ENCODE measurements at places on chromosomes 16 and 17. TPM values are rescaled to one million over a fixed set of nuclear protein-coding genes. Genes with fewer than 3 reads are reported as not detected.
A peak's percentile ranks its signal among the peaks of the same experiment; 100 is the strongest.

DNA sequence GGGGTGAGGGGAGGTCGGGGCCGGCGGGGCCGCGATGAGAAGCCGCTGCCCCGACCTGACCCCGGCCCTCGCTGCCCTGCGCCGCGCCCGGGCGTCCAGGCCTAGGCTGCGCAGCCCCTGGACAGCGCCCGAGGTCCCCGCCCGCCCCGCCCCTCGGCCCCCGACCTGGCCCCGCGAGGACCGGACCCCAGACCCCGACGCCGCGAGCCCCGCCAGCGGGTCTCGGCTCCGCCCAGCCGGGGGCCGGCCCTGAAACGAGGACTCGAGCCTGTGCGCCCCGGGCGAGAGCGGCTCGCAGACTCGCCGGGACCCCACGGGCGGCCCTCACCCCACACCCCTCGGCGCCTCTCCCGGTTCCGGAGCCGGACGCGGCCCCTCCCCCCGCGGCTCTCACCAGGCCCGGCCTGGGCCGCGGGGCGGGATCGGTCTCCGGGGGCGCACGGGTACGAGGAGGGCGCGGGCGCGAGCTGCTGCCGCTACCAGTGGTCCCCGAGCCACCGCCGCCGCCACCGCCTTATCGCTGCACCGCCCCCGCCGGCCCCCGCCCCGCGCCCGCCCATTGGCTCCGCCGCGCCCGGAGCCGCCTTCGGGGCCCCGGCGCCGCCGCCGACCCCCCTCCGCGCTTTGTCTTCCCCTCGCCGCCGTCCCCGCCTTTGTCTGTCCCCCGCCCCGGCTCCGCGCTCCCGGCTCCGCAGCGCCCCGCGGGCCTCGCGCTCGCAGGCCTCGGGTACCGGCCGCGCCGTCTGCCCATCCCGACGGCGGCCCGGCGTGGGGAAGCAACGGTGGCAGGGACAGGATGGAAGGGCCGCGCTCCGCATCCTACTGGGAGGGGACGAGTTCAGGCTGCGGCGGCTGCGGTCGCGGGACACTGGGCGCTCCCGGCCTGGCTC, at the start of gene LIMD2:
TSS of gene LIMD2 (minus strand) at position 488 of the 890 bp plus-strand sequence. CDS start 827 bp downstream, outside the sequence.
- H3K27ac ChIP-seq: peak within 1 kb of the TSS; percentile 81
- peaks cover 72% of the 10 kb centered on the region for H3K36me3 ChIP-seq
- peaks cover 63% of the 10 kb centered on the region for H3K4me1 ChIP-seq
- no peak for DNase-seq
- H3K4me3 ChIP-seq: peak within 1 kb of the TSS; percentile 54
- H3K27me3 ChIP-seq: no peaks in the 10 kb centered on the region

DNA sequence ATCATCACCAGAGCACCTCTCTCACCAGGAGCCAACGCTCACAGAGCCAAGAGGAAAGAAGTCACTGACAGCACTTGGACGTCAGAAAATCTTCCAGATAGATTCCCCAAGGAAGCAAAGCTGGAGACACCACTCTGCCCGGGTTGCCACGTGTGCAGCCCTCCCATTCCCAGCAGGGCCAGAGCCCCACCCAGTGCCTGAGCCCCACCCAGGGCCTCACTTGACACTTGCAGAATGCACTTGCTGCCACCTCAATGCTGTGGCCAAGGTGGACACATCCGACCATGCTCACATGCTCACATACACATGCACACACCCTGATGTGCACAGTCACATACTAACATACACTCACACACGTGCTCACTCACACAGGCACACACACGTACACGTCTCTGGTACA, 240.7 kb downstream of the RBFOX3 start:
- no peak overlapping the region for H3K27ac ChIP-seq
- peaks cover 4% of the 10 kb centered on the region for H3K27me3 ChIP-seq
- H3K4me3 ChIP-seq: no peak overlapping the region
- no peak for DNase-seq
- peaks cover 31% of the 10 kb centered on the region for H3K4me1 ChIP-seq

- no peaks in the 10 kb centered on the region for H3K27me3 ChIP-seq
- H3K27ac ChIP-seq: no peak overlapping the region
- no peaks in the 10 kb centered on the region for H3K4me1 ChIP-seq
- no peak for DNase-seq
Measured at GRCh38 chr17:63246344-63246743, 199.8 kb downstream of the CYB561 start.

DNA sequence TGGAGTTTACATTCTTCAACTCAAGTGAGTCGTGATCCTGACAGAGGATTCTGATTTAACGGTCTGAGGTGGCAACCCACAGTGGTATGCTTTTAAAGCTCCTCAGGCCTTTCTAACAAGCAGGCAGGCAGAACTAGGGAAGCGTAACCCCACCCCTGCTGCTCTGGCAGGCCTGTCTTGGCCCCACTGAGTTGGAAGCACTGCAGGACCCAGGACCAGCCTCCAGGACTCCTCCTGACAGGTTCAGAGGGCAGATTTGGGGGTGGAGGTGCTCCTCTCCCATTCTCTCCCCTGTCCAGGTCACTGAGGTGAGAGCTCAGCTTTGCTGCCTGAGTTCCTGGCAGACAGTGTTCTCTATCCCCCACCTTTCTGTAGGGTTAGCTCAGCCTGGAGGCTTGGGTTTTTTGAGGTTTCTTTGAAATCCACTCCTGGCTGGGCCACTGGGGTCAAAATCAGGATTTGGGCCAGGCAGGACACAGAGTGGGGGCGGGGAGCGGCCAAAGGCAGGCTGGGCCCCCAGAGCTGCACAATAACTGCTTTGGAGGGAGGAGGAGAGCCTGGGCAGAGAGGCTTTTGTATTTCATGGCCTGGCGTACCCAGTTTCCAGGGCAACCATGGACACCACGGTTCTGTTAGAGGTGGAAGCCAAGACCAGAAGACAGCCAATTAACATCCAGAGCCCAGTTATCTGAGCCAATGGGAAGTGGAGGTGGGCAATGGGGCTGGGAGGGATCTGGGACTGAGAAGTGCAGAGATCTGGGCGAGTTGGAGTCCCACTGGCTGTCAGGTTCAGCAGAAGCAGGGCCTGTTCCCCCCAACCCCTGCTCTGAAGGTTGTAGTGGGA, 9.5 kb downstream of the MRPL27 start:
- peak; percentile 86 for DNase-seq
- peak overlapping the region; percentile 79 for H3K27ac ChIP-seq
- peaks cover 36% of the 10 kb centered on the region for H3K4me1 ChIP-seq
- no peak overlapping the region for H3K4me3 ChIP-seq
- H3K27me3 ChIP-seq: no peaks in the 10 kb centered on the region
- peaks cover 76% of the 10 kb centered on the region for H3K36me3 ChIP-seq

GRCh38 chr16:81651758-81652718, 127.1 kb upstream of the PLCG2 start:
- H3K4me1 ChIP-seq: peaks cover 51% of the 10 kb centered on the region
- peak overlapping the region; percentile 17 for H3K27ac ChIP-seq
- no peak overlapping the region for H3K4me3 ChIP-seq
- no peak for DNase-seq
- H3K36me3 ChIP-seq: peaks cover 33% of the 10 kb centered on the region
- H3K27me3 ChIP-seq: no peaks in the 10 kb centered on the region

GRCh38 chr17:48441231-48441711, 11.3 kb upstream of the SKAP1 start:
- H3K4me1 ChIP-seq: peaks cover 8% of the 10 kb centered on the region
- no peaks in the 10 kb centered on the region for H3K36me3 ChIP-seq
- no peaks in the 10 kb centered on the region for H3K27me3 ChIP-seq
- no peak for DNase-seq

DNA sequence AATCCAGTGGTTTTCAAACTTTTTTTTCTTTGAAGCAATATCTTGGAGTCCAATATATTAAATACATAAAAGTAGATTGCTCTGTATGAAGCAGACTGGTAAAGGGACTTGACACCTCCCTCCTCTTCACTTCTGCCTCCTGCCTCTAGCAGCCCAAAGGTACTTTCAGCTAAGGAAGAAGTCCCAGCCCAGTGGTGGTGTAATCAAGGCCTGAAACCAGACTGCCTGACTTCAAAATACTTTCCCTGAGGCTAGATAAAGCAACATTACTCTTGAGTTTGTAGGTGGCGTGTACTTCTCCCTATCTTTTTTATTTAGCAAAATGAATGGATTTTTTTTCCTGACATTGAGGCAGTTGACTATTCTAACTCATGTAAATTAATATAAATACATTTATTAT, 122.4 kb upstream of the TMEM97 start:
- no peak for DNase-seq
- H3K27ac ChIP-seq: no peak overlapping the region

DNA sequence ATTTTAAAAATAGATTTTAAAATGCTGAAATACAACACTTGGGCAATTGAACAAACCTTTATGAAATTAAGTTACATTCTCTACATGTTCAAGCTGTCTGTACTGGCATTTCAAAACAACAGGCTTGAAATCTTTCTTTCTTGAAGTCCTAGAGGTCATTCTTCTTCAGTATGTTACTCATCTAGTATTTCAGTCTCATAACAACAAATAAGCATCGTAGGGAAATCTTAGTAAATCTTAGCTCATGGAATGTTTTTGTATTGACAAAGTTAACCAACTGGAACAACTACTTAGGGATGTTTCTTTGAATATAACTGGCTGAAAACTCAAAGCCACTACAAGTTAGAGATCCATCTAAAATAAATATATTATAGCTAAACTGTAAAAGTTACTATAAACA, 96.6 kb downstream of the KIF2B start:
- DNase-seq: no peak
- no peak overlapping the region for H3K4me3 ChIP-seq
- H3K27ac ChIP-seq: no peak overlapping the region
- no peaks in the 10 kb centered on the region for H3K4me1 ChIP-seq
- H3K27me3 ChIP-seq: no peaks in the 10 kb centered on the region

DNA sequence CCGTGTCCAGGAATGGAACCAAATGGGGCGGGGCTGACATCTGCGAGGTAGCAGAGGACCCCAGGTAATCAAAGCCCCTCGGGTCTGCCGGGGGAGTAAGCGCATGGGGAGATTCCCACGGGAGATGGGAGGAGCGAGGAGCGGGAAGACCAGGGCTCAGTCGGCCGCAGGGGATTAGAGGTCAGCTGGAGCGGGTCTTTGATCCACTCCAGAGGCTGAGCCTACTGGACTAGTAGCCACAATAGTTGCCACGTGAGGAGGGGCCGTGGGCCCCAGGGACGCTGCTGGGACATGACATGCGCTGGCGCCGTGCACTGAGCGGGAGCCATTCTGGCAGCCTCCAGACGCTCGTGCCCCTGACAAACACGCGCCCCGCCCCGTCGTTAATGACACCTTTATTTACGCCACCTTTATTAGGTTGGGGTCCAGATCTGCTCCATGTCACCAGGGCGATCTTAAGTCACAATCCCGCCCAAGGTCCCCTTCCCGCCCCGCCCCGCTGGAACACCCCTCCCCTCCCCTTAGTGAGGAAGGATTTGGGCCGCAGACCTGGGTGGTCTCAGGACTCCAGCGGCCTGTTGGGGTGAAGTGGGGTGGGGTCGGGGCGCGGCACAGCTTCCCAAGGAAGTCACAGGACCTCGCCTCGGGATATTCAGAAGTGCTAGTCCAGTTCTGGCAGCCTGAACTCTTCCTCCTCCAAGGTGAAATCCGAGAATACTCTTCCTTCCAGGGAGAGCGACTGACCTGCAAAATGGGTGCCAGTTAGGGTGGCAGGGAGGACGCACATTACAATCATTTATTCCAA, 15.0 kb downstream of the PPY start:
- H3K4me3 ChIP-seq: peak overlapping the region; percentile 24
- no peak for DNase-seq
- no peak overlapping the region for H3K27ac ChIP-seq
- no peaks in the 10 kb centered on the region for H3K36me3 ChIP-seq
- peaks cover 11% of the 10 kb centered on the region for H3K4me1 ChIP-seq

GRCh38 chr17:31404028-31404949, 12.8 kb downstream of the RAB11FIP4 start:
- no peaks in the 10 kb centered on the region for H3K27me3 ChIP-seq
- H3K27ac ChIP-seq: no peak overlapping the region
- H3K4me1 ChIP-seq: peaks cover 8% of the 10 kb centered on the region
- no peak for DNase-seq
- H3K4me3 ChIP-seq: no peak overlapping the region

- H3K27me3 ChIP-seq: no peaks in the 10 kb centered on the region
- H3K36me3 ChIP-seq: no peaks in the 10 kb centered on the region
- H3K4me1 ChIP-seq: peaks cover 28% of the 10 kb centered on the region
- H3K27ac ChIP-seq: no peak overlapping the region
- DNase-seq: no peak
- no peak overlapping the region for H3K4me3 ChIP-seq
Measured at GRCh38 chr17:77304746-77305473, 164.1 kb downstream of the SEC14L1 start.

- no peaks in the 10 kb centered on the region for H3K36me3 ChIP-seq
- no peak overlapping the region for H3K4me3 ChIP-seq
- peak overlapping the region; percentile 69 for H3K27ac ChIP-seq
- no peak for DNase-seq
- no peaks in the 10 kb centered on the region for H3K27me3 ChIP-seq
Measured at GRCh38 chr17:50263331-50264262, 10.7 kb upstream of the TMEM92 start.

DNA sequence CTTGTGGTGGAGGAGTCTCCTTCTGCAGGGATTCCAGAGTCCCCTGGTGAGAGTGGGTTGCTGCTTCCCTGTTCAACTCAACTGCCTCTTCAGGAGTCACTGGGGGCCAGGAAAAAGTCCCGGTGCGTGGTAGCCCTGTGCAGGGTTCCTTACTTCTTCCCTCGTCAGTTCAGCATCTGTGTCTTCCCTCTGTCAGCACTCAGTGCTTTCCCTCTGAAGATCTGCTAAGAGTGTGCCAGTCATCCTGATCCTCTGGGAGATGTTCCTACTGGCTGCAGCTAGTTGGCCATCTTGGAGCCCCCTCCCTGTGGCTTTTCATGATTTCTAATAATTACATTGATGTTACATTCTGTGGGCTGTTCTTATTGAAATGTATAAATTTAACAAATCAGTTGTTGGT, 36.5 kb downstream of the NF1 start:
- no peaks in the 10 kb centered on the region for H3K27me3 ChIP-seq
- H3K4me1 ChIP-seq: peaks cover 6% of the 10 kb centered on the region
- H3K4me3 ChIP-seq: no peak overlapping the region
- no peak overlapping the region for H3K27ac ChIP-seq

GRCh38 chr16:74999219-74999608, 390 bp downstream of the ZNRF1 start:
- H3K27ac ChIP-seq: peak overlapping the region; percentile 61
- no peaks in the 10 kb centered on the region for H3K36me3 ChIP-seq
- H3K27me3 ChIP-seq: no peaks in the 10 kb centered on the region
- peak overlapping the region; percentile 77 for H3K4me3 ChIP-seq

DNA sequence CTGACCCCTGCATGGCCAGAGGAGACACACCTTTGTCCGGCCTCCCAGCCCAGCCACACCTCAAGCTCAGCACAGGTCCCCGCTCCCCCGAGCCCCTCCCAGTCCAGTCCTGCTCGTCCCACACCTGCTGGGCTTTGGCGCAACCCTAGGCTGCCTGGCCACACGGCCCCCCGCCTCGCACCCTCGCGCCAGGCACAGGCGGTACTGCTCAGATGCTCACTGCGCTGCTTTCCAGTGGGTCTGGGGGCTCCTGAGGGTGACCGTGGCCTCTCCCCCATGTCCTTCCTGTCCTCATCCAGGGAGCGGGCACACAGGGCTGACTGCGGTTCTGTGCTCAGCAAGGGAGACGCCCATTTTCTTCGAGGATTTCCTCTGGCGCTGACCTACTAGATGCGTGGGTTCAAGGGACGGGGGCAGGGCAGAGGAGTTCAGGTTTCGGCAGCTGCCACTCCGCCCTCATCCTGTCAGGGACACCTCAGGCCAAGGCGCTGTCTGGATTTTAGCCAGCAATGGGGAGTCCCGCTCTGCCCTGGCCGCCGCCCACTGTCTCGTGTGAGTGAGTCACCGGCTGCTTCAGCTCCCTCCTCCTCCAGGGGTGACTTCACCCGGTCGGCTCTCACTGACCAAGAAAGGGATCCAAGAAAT, 118.0 kb upstream of the ZNF469 start:
- no peak overlapping the region for H3K4me3 ChIP-seq
- H3K27me3 ChIP-seq: peaks cover 2% of the 10 kb centered on the region
- no peak for DNase-seq
- no peak overlapping the region for H3K27ac ChIP-seq
- no peaks in the 10 kb centered on the region for H3K36me3 ChIP-seq

Gene NETO2
- 24.7 TPM for total RNA-seq

Gene KRTAP16-1
- not detected for total RNA-seq
